ENCODE measurements at places on chromosomes 16 and 17.
A peak's percentile ranks its signal among the peaks of the same experiment; 100 is the strongest.

DNA sequence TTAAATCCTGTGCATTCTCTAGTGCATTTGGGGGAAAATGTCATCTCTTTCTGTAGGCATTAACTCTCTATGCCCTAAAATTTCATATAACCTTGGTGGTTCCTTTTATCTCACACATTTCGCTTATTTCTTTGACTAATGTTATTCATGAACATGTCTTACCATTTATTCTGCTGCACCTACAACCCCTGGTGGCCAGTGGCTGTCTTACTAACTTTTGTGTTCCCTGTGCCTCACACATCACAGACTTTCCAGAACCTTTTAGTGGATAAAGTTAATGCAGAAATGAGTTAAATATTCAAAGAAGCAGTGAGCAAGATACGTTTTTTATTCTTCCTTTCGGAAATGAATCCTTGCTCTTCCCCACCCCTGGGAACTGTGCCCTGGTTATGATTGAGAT lies 111.9 kb downstream of the CDH13 start:
- no peak for DNase-seq

DNA sequence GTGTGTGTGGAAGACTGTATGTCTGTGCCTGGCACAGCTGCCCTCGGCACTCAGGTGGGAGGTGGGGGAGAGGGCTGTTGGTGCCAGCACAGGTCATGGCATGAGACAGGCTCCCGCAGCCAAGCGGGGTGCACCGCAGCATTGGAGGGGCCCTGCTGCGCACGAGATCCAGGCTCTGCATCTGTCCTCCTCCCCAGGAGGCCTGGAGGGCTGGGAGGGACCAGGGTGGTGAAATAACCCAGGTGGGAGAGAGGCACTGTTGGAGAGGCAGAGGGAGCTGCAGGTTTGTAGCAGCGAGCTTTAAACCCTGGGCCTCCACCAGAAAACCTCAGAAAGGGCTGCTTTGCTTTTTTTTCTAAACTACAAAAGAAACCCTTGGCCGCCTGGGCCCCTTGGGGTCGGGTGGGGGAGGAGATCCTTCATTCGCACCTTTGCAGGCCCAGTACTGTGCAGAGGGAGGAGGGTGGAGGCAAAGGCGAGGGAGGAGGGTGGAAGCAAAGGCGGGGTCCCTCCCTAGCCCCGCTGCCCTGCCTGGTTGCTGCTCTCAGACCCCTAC lies 241.7 kb downstream of the SEC14L1 start:
- no peak for DNase-seq

DNA sequence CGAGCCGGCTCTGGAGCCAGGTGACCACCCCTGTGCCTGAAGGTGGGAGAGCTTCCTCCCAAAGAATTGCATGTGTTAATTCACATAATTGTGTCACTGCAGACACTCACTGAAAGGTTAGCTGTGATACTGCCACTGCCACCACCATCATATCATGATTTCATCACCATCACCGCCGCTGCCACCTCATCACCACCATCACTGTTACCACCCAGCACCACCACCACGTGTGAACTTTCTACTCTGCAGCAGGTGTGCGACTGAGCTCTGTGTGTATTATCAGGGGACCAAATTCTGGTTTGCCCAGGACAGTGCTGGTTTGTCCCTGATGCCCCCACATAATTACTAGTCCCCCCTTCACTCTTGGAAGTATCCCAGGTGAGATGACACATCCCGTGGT lies 15.2 kb downstream of the BCAR1 start:
- no peak for DNase-seq

DNA sequence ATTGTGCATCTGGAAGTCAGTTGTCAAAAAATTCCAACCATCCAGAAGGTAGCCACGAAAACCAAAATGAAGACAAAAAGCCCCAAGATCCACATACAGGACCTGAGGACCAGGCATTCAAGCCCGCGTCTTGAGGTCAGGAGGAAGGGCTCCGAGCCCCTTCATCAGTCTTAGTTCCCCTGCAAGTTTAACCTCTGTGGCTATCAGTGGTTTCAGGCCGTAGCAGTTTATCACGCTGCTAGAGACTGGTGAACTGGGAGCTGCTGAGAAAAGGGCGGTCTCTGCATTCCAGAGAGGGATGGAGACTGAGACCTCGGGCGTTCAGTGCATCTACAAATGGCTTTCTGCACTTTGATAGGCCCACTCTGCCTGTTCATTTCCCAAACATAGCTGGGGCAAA lies 70.6 kb downstream of the IRF8 start:
- no peak for DNase-seq

- no peak for DNase-seq
Observed at GRCh38 chr16:29204806-29205135, 201.7 kb downstream of the NPIPB11 start.

DNA sequence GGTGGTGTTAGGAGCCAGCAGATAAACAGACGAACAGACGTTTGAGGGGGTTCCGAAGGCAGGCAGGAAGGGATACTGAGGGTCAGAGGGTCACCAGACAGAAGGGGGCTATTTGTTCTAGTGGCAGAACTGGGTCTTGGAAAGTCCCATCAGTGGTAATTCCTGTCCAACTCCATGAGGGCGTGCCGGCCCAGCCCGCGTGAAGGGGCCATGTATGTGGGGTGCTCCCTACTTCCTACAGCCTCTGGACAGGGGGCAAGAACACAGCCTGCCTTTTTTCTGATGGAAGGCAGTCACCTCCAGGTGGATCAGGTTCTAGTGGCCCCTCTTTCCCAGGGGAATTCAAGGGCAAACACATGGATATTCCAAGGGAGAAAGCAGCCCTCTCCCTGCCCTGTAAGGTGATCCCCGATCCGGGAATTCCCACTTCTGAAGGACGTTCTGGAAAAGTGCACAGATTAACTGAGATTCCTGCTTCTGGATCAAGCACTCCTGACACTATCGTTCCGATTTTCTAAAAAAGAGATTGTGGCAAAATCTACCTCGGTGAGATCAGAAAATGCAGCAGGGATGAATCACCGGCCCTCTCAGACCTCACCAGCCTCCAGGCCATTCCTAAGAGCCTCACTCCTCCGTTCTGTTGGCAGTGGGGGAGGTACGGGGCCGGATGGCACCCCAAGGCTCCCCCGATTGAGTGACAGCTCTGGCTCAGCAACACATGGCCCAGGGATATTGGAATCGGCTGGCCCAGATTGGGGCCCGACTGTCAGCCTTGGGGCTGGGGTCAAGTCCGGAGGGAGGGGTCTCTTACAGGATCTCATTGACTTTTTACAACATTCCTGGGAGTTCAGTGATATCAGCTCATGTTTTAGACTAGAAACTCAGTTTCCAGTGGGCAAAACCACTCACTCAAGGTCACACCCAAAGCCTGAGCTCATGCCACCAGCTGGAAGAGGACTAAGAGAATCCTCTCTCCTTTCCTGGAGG lies 12.4 kb downstream of the STX1B start:
- no peak for DNase-seq

GRCh38 chr16:56029026-56029425 lies 153.9 kb upstream of the CES5A start:
- DNase-seq = no peak

DNA sequence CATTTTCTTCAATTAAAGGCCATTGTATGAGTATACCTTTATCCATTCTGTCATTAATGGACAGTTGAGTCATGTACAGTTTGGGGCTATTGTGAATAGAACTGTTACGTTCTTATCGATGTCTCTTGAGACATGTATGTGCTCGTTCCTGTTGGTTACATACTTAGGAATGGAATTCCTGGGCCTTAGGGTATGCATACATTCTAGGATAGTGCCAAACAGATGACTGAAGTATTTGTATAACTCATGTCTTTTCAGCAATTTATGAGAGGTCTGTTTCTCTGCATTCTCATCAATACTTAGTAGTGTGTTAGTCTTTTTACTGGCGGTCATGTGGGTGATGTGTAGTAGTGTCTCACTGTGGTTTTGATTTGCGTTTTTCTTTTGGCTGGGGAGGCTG lies 81.2 kb downstream of the USP22 start:
- no peak for DNase-seq

DNA sequence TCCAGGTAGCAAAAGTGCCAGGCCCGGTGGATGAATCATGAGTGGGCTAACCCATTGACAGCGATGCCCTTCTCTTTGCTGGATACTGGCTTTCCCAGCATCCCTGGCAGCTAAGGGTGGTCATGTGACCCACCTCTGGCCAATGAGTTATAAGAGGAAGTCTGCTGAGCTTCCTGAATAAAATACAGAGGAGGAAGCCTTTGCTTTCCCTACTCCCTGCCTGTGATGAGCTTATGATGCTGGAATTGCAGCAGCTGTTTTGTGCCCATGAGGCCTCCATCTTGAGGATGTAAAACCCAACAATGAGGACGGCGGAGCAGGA lies 15.0 kb upstream of the ATP2A3 start:
- no peak for DNase-seq

GRCh38 chr17:7846063-7846735 lies 8.7 kb upstream of the TMEM88 start:
- no peak for DNase-seq

DNA sequence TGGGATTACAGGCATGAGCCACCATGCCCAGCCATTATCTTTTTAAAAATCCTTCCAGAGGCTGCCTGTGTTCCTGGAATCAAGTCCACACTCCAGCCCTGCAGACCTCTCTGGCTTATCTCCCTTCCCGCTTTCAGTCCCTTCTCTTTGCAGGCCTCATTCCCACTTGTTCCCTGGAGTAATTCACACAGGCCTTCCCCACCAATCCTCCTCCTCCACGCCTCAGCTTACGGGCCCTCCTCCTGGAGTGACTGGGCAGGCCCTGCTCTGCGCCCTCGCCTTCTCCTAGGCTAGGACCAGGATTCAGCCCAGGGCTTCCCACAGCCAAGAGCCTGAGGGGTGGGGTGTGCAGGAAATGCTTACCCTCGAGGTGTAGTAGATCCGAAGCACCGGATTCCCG lies 2.8 kb downstream of the CDIPT start:
- DNase-seq = no peak

DNA sequence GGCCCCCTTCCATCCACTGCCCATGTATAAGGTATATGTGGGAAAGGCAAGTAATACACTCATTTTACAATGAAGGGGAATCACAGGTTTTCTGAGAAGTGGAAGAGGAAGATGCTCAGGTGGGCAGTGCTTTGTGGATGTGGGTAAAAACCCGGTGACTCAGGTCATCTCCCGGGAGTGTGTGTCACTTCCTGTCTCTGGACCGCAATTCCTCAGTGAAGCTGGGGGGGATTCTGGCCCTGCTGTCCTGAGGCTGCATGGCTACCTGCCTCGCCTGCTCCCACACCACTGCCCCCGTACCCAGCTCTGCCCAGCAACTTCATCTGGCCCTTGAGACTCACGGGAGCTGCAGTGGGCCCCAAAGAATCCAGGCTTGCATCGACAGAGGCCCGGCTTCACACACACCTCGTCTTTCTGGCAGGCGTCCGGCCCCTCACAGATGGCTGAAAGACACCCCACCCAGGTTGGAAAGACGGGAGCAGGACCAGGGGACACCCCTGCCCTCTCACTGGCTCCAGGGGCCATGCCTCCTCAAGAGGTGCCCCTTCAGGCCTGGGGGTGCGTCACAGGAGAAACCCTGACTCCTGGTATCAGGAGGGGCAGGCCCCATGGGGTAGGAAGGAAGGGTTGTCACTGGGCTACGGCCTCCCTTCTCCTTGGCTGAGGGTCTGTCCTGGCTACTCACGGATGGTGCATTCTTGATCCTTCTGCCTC lies 882 bp downstream of the SCARF1 start:
- no peak for DNase-seq

- no peak for DNase-seq
Observed at GRCh38 chr17:42553161-42553818, 567 bp downstream of the HSD17B1 start.

- DNase-seq = no peak
Observed at GRCh38 chr16:18048853-18049546, 287.5 kb downstream of the NPIPA8 start.

GRCh38 chr17:14950216-14950615 lies 314.9 kb downstream of the PMP22 start:
- no peak for DNase-seq

- DNase-seq = no peak
Observed at GRCh38 chr16:73717266-73717974, 579.2 kb upstream of the PSMD7 start.

GRCh38 chr17:75338335-75338734 lies 49.1 kb upstream of the SLC25A19 start:
- peak; percentile 67 for DNase-seq

DNA sequence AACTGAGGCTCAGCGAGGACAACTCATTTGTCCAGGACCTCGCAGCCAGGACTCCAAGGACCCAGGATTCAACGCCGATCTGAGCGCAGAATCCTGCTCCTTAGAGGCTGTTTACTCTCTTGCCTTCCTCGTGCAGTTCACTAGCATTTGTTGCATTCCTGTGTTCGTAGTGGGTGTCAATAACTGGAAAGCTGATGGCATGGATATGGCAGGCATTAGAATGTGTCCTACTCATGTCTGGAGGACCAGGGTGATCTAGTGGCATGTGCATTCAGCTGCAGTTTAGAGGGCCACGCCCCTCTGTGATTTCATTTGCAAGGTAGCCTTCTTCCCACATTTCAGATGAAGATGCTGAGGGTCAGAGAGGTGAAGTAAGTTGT lies 510 bp downstream of the CRISPLD2 start:
- no peak for DNase-seq

DNA sequence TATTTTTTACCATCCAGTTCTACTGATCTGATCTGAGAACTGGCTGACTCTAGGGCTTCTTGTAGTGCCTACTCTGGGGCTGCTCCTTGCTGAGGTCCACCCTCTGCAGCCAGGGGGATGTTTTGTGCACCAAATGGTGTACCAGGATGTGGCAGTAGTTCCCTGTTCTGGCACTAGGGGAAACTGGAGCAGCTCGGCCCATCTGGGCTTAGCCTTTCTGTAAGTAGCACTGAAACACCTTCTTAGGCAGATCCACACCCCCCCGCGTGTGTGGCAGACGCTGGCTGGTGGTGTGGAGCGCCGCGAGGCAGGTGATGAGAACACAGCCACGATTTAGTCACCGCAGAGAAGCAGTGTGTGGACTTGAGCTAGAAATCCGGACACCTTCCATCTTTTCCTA lies 17.0 kb downstream of the DUSP14 start:
- peak; percentile 71 for DNase-seq

GRCh38 chr17:72101526-72101925 lies 19.3 kb upstream of the SOX9 start:
- DNase-seq = no peak

DNA sequence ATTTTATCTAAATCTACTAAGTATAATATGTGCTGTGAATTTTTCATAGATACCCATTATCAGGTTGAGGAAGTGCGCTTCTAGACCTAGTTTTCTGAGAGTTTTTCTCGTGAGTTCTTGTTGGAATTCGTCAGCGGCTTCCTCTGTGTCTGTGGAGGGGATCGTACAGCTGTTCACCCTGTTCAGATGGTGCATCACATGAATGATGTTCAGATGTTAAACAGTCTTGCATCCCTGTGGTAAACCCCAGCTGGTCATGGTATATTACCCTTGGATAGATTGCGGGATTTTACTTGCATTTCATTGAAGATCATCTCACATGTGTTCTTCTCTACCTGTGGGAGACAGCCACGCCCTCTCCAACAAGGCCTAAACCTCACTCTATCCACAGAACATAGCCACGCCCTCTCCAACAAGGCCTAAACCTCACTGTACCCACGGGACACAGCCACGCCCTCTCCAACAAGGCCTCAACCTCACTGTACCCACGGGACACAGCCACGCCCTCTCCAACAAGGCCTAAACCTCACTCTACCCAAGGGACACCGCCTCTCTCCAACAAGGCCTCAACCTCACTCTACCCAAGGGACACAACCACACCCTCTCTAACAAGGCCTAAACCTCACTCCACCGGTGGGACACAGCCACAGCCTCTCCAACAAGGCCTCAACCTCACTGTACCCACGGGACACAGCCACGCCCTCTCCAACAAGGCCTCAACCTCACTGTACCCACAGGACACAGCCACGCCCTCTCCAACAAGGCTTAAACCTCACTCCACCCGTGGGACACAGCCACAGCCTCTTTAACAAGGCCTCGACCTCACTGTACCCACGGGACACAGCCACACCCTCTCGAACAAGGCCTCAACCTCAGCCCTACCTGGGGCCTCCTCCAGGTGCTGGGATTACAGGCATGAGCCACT lies 180.2 kb upstream of the CHMP6 start:
- DNase-seq = peak; percentile 41
